ENCODE measurements at places on chromosomes 2 and 18.

DNA sequence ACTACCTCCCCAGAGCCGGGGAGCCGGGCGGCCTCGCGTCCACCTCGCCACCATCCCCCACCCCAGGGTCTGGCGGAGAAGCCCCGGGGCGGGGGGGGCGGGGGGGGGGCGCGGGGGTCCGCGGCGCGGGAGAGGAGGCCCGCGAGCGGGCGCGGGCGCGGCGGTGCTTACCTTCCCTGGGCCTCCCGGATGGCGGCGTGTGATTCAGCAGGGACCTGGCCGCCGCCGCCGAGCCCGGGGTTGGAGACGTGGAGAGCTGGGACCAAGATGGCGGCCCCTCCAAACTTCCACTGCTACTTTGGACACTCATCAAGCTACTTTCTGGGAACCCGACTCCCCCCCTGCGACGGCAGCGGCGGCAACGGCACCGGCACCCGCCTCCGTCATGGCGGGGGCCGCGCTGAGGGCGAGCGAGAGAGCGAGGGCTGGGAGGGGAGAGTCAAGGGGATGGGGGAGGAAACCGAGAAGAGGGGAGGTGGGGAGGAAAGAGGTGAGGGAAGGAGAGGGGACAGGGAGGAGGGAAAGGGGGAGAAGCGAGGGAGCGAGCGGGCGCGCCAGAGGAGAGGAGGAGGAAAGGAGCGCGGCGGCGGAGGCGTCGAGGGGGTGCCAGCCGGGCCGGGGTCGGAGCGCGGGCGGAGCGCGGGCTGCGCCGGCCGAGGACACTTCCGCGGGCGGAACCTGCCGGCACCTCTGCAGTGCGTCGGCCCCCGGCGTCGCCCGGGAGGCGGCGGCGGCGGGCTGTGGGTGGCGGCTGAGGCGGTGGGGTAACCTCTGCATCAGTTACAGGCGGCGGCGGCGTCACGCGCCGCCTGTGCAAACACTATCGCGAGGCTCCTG is at the start of gene TLK1:
TSS of gene TLK1 (minus strand) at position 775 of the 837 bp plus-strand sequence. CDS start at position 310, 465 bp downstream.
- no peaks in the 10 kb centered on the region for H3K36me3 ChIP-seq
- H3K27ac ChIP-seq = peak within 1 kb of the TSS; percentile 99
- H3K4me1 ChIP-seq = peaks cover 28% of the 10 kb centered on the region
- peak; percentile 70 for DNase-seq

DNA sequence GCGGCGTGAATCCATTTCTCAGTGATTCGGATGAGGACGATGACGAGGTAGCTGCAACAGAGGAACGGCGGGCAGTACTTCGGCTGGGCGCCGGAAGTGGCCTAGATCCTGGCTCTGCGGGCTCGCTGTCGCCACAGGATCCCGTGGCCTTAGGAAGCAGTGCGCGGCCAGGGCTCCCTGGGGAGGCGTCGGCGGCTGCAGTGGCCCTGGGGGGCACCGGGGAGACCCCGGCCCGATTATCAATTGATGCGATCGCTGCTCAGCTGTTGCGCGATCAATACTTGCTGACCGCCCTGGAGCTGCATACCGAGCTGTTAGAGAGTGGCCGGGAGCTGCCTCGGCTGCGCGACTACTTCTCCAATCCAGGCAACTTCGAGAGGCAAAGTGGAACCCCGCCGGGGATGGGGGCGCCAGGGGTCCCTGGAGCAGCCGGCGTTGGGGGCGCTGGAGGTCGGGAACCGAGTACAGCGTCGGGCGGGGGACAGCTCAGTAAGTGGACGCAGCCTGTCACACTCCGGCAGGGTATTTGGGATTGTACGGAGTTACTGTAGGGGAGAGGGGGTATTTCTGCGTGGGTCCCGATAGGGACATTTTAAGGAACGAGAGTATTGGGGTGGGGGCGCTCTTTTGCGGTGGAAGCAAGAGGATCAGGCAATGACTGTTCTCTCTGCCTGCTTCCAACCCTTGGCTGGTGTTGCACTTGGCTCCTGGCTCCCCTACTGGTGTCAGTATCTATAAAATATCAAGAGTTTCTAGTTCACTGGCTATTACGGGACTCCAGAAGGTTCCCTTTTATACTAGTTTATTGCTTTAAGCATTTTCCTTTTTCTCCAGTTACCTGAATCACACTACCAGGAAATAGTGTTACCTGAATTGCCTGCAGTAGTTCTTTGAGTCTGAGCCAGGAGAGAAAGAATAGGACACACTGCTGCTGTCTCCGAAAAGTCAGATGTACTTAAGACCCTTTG is 772 bp downstream of the RELCH start:
- no peaks in the 10 kb centered on the region for H3K27me3 ChIP-seq
- peaks cover 41% of the 10 kb centered on the region for H3K4me1 ChIP-seq
- peak; percentile 12 for DNase-seq
- H3K36me3 ChIP-seq = no peaks in the 10 kb centered on the region
- peak overlapping the region; percentile 92 for H3K27ac ChIP-seq

GRCh38 chr2:216575465-216575864 is 57.8 kb upstream of the IGFBP2 start:
- peaks cover 20% of the 10 kb centered on the region for H3K4me1 ChIP-seq
- DNase-seq = no peak
- H3K4me3 ChIP-seq = no peak overlapping the region
- no peaks in the 10 kb centered on the region for H3K36me3 ChIP-seq

GRCh38 chr18:11047817-11048216 is 101.6 kb downstream of the PIEZO2 start:
- no peaks in the 10 kb centered on the region for H3K36me3 ChIP-seq
- no peak for DNase-seq
- H3K4me3 ChIP-seq = no peak overlapping the region
- no peak overlapping the region for H3K27ac ChIP-seq
- no peaks in the 10 kb centered on the region for H3K27me3 ChIP-seq

GRCh38 chr2:231552752-231553151 is 22.5 kb upstream of the NMUR1 start:
- no peaks in the 10 kb centered on the region for H3K36me3 ChIP-seq
- peaks cover 3% of the 10 kb centered on the region for H3K4me1 ChIP-seq
- no peak overlapping the region for H3K27ac ChIP-seq
- no peak for DNase-seq

DNA sequence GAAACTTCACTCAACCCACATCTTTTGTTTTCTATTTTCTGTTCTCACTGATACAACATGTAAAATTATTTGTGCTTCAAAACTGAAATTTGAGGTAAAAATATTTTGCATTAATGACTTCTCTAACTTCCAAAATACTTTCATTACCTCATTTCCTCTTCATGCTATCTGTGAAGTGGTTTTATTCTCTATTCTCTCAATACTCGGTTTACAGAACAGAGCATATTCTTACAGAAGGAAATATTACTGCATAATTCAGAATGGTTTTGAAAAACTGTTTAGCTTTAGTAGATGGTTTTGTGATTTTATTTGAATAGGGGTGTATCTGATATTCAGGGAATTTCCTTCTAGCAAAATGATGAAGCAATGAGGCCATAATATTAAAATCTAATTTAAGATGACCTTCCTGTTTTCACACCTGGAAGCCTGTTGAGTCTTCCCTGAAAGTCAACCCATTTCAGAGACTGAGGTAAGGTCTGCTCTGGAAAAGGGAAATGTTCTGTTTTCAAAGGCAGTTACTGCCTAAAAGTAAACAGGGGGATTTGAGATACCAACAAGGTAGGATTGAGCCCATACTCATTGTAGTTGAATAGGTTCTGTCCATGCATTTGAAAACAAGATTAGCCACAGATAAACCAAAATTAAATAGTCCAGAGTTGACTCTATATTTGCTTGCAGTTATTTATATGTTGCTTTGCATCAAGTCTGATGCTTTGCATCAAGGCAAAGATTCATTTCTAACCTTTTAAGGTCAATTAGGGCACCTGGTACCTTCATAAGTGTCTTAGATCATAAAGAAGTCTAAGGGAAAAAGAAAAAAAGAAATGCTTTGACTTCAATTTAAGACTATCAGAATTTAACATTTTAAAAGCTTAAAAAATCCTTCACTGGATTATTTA is 50.8 kb upstream of the PEX13 start:
- no peaks in the 10 kb centered on the region for H3K27me3 ChIP-seq
- DNase-seq = no peak
- peaks cover 12% of the 10 kb centered on the region for H3K4me1 ChIP-seq
- H3K27ac ChIP-seq = no peak overlapping the region
- no peaks in the 10 kb centered on the region for H3K36me3 ChIP-seq
- H3K4me3 ChIP-seq = no peak overlapping the region

DNA sequence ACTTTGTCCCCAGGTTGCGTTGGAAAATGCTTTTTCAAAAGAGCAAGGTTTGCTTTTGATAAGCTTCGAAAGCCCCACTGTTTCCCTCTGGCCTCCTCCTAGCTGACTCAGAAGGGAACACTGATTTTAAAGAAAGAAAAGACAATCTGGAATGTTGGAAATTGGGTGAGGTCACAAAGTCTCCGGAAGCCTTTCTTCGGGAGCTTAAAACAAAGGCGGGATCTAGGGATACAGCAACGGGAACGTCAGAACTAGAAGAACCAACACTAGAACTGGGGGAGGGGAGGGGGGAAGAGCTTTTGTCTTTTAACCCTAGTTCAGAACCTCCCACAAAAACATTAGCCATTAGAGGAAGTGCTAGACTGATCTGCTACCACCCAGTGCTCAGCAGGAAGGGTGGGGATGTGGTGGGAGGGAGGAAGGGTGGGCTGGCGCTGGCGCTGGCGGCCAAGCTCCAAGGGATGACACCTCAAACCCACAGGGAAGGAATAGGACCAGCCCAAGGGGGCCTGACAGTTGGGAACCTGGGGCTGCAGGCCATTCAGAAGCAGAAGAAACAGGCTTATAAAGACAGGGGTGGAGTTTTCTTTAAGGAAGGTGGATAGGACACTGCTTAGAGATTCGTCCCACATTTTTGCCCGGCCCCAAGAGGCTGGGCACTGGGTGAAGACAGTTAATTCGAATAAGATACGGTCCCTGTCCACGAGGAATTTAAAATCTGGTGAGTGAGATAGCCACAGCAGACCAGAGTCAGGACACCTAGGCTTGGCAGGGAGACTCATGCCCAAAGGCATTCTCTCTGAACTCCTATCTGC is 1.7 kb downstream of the TMSB10 start:
- H3K27ac ChIP-seq = peak overlapping the region; percentile 83
- peaks cover 18% of the 10 kb centered on the region for H3K4me1 ChIP-seq
- no peak overlapping the region for H3K4me3 ChIP-seq
- DNase-seq = peak; percentile 40
- H3K27me3 ChIP-seq = no peaks in the 10 kb centered on the region
- no peaks in the 10 kb centered on the region for H3K36me3 ChIP-seq

DNA sequence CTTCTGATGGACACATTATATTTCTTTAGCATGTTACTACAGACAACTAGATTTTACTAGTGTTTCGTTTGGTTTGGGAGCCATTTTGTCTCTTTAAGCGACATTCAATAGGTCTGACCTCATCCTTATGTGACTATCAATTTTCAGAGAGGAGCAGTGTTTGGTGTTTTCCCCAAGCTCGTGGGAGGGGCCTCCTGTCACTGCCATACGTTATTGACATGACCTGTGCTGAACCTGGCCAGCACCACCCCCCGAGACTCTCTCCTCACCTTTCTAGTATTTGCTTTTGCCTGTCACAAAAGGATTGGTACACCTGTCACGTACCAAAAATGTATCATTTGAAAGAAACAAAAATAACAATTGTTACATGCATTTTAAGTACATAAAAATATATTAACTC is 69.3 kb downstream of the PSMG2 start:
- no peaks in the 10 kb centered on the region for H3K36me3 ChIP-seq
- no peaks in the 10 kb centered on the region for H3K4me1 ChIP-seq

DNA sequence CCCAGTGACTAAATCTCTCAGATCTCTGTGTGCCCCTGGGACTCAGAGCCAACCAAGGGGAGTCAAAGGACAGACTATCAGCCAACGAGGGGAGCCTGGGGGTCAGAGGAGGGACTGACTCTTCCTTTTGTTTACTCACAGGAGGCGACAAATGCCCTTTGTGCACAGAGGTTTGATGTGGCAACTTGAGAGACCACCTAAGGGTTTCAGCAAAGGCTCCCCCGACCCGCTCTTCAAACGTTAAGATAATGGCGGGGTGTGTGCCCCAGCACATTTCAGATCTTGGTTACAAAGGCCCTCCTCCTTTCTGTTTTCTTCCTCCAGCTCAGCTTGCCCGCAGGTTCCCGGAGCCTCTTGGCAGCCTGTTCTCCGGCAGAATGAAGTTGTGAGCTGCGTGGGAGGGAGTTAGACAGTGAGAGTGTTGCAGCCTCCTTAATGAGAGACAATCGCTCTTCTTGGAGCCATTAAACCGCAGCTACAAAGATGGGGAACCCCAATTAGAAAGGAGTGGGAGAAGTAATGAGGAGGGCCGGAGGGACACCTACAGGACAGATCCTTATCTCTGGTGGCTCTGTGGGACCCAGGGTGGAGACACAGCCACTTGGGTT is 76.2 kb downstream of the KIAA2012 start:
- H3K27me3 ChIP-seq = no peaks in the 10 kb centered on the region
- no peak overlapping the region for H3K4me3 ChIP-seq
- peak; percentile 25 for DNase-seq
- H3K4me1 ChIP-seq = no peaks in the 10 kb centered on the region
- no peak overlapping the region for H3K27ac ChIP-seq
- no peaks in the 10 kb centered on the region for H3K36me3 ChIP-seq

- no peak for DNase-seq
- no peak overlapping the region for H3K4me3 ChIP-seq
- no peaks in the 10 kb centered on the region for H3K27me3 ChIP-seq
- H3K27ac ChIP-seq = no peak overlapping the region
- no peaks in the 10 kb centered on the region for H3K36me3 ChIP-seq
These were observed 29.6 kb upstream of the DSC1 start for GRCh38 chr18:31192086-31192776.

DNA sequence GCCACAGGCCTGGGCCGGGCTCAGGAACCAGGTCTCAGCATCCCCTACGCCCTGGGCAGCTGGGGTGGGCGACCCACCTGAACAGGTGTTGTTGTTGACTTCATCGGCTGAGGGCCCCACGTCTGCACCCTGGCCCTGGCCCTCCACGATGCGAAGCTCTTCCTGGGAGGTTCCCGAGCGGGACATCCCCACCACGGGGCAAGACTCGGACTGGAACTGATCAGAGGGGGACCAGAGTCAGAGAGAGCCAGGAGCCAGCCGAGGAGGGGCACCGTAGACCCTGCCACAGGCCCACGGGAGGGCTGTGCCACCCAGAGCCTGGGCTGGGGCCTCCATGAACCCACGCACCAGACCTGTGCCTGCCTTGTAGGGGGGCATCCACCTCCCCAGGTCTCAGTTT is 54.3 kb downstream of the AQP12A start:
- no peaks in the 10 kb centered on the region for H3K36me3 ChIP-seq
- no peaks in the 10 kb centered on the region for H3K27me3 ChIP-seq
- H3K4me1 ChIP-seq = no peaks in the 10 kb centered on the region
- H3K4me3 ChIP-seq = no peak overlapping the region
- H3K27ac ChIP-seq = no peak overlapping the region

- H3K36me3 ChIP-seq = no peaks in the 10 kb centered on the region
- no peak overlapping the region for H3K4me3 ChIP-seq
- H3K27ac ChIP-seq = no peak overlapping the region
- H3K27me3 ChIP-seq = no peaks in the 10 kb centered on the region
These were observed 586.5 kb downstream of the EPHA4 start for GRCh38 chr2:220985561-220985960.

- H3K4me1 ChIP-seq = no peaks in the 10 kb centered on the region
- no peak for DNase-seq
- H3K4me3 ChIP-seq = no peak overlapping the region
- H3K27ac ChIP-seq = no peak overlapping the region
These were observed 187.7 kb downstream of the MYO3B start for GRCh38 chr2:170365686-170366085.

GRCh38 chr2:236505648-236506047 is 64.0 kb upstream of the ACKR3 start:
- DNase-seq = no peak
- no peak overlapping the region for H3K27ac ChIP-seq
- no peaks in the 10 kb centered on the region for H3K27me3 ChIP-seq

GRCh38 chr18:76557026-76557575 is 62.1 kb upstream of the ZNF516 start:
- H3K4me3 ChIP-seq = no peak overlapping the region
- no peaks in the 10 kb centered on the region for H3K36me3 ChIP-seq
- no peak for DNase-seq
- no peaks in the 10 kb centered on the region for H3K4me1 ChIP-seq
- no peaks in the 10 kb centered on the region for H3K27me3 ChIP-seq
